Foreskin keratinocyte (primary cell): ENCODE measurements at places on chromosomes 12 and 14. TPM values are rescaled to one million over a fixed set of nuclear protein-coding genes. Genes with fewer than 3 reads are reported as not detected.

Gene CYP46A1
- 0.02 TPM in 1 of 2 replicates, not detected in the other for polyA plus RNA-seq

Gene KLHDC1
- 0.20 and 0.24 TPM in 2 replicates for polyA plus RNA-seq

Gene TMTC2
- polyA plus RNA-seq, result 0.67 and 1.1 TPM in 2 replicates

Gene CLEC1B
- polyA plus RNA-seq, result not detected in 2 replicates

Gene SPIC
- not detected in 2 replicates for polyA plus RNA-seq

Gene HOXC4
- 2.4 and 2.6 TPM in 2 replicates for polyA plus RNA-seq

Gene PTPN6
- polyA plus RNA-seq, result 21.8 and 24.9 TPM in 2 replicates

Gene ACOT2
- 4.9 and 8.1 TPM in 2 replicates for polyA plus RNA-seq
